Stimulated activated CD4-positive, alpha-beta T cell treated with anti-CD3 and anti-CD28 coated beads, Interleukin-1b, Interleukin-23, amount 100 ng/mL, for 24 hours (primary cell): ENCODE measurements at places on chromosomes 13 and 19.

DNA sequence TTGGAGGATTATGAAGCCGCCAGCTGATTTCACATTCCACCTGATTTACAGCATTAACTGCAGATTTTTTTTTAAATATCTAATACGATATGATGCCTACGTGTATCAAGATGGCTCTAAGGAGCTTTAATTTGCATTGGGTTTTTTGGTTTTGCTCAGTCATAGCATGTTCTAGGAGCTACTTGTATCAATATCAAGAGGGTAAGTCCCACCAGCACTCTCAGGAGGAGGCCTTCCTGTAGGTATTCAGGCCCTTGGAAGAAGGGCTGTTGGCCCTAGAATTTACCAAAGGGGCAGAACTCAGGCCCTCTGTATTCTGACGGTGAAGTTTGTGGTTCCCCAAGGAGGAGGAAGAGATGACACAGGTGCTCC, 97.2 kb upstream of the IPO5 start:
- DNase-seq, result no peak

DNA sequence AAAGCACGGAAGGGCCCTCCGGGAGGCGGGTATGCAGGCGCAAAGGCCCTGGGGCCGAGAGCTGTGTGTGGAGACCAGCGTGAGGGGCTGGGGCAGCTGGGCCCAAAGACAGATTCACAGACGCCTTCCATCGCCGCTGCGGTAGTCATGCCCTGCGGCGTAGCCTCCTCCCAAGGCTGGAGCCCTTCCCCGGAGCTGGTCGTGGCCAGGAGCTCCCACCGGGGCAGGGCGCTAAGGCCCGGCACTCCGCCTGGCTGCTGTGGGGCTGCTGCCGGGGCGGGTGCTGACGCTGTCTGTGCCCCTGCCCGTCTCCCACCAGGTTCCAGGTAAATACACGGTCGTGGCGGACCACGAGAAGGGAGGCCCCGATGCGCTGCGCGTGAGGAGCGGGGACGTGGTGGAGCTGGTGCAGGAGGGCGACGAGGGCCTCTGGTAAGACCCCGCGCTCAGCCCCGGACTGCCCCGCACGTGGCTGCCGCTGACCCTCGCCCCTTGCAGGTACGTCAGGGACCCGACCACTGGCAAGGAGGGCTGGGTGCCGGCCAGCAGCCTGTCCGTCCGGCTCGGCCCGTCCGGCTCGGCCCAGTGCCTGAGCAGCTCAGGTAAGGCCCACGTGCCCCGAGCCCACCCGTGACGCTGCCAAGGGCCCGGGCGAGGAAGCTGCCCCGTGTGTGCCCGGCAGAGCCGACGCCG, 9.4 kb upstream of the F7 start:
- no peak for DNase-seq

- DNase-seq, result no peak
Observed at GRCh38 chr13:98921786-98922185, 56.1 kb downstream of the DOCK9 start.

- DNase-seq, result no peak
Observed at GRCh38 chr19:30688696-30689095, 316.5 kb downstream of the ZNF536 start.

DNA sequence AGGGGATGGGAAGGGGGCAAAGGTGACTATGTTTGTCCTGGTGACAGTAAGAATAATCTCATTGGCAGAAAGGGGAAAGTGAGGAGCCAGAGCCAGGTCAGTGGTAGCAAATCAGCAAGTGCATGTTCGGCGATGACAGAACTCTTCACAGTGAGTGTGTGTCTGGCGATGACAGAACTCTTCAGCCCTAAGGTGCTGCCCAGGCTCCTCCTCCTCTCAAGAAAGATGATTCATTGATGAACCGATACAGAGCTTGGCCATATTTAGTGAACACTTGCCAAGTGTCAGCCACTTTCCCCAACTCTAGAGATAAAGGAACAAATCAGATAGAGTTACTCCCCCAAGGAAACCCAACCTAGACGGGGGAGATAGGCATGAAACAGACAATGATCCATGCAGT, 199.3 kb upstream of the UBL3 start:
- no peak for DNase-seq

GRCh38 chr19:12482509-12482886, 2.1 kb downstream of the ZNF709 start:
- DNase-seq, result no peak

GRCh38 chr13:45225370-45225769, 24.5 kb upstream of the KCTD4 start:
- DNase-seq, result no peak

GRCh38 chr19:4094761-4095487, 28.2 kb upstream of the ZBTB7A start:
- no peak for DNase-seq

- DNase-seq, result no peak
Observed at GRCh38 chr13:24301434-24301833, 7.9 kb upstream of the C1QTNF9 start.

GRCh38 chr13:28459911-28460310, 35.0 kb downstream of the FLT1 start:
- DNase-seq, result no peak

DNA sequence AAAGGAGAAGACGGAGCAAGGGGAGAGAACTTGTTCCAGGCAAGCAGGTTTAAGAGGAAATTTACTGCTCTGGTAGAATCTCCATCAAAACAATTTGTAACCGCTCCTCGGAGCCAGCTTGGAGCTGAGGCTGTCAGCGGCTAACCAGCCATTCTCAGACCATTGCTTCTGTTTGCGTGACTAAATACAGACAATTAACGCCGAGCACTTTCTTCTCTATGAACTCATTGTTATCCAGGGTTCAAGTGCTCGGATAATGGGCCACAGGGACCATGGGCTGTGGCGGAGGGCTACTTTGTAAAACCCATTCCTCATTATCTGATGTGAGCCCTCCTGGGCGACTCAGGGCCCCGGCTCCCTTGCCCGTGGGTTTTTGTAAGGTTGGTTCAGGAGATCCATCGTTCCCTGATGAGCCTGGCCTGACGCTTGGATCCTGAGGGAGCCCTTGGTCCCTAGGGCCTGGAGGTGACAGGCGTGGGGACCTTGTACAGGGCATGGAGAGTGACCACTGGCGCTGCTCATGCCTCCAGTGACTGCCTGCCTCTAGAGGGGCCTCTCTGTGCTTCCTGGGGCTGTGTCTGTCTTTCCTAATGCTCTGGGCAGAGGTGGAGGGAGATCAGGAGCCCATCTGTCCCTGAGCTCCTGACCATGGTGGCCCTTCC, 61.5 kb upstream of the ZNF536 start:
- DNase-seq, result no peak

- DNase-seq, result no peak
Observed at GRCh38 chr13:96795670-96796069, 198.6 kb downstream of the OXGR1 start.

- no peak for DNase-seq
Observed at GRCh38 chr19:459724-460511, 915 bp downstream of the SHC2 start.

GRCh38 chr13:108268466-108269112, 929 bp upstream of the TNFSF13B start:
- DNase-seq, result no peak

DNA sequence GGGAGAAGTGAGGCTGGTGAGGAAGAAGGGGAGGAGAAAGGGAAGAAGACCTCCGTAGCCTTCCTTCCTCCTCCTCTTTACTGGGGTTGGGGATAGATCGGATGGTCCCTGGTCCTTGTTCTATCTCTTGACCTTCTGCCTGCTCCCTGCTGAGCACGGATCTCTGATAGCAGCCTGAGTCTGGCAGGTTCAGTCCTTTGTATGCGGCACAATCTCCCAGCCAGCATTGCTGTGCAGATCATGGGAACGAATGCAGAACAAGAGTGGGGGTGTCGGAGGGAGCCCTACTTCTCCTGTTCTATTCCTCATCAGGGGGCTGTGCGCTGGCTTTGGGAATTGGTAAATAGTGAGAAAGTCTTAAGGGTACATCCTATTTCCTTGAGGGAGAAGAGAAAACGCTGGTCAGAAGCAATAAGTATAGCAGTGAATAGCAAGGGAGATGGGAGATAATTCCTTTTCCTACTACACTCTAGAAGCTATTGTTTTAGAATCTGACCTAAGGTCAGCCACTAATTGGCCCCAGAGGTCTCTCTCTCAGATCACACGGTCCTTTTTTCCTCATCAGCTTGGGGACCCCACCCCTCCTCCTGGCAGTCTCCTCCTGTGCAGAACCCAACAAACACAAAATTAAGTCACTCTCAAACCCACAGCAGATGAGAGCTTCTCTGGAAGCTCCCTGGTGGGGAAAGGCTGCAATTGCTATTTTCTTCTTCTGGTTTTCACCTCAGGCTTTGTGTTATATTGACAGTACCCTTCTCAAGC, 41.0 kb downstream of the KL start:
- DNase-seq, result no peak

GRCh38 chr13:89363144-89363543, 1692.0 kb downstream of the SLITRK5 start:
- DNase-seq, result no peak

GRCh38 chr19:8567522-8568172, 9.6 kb downstream of the MYO1F start:
- no peak for DNase-seq
